ENCODE measurements at places on chromosomes 13 and 19. TPM values are rescaled to one million over a fixed set of nuclear protein-coding genes. Genes with fewer than 3 reads are reported as not detected.

Gene SYT5
- total RNA-seq, result not detected

Gene CCDC70
- not detected for total RNA-seq

Gene TEAD2
- total RNA-seq, result 125 TPM

DNA sequence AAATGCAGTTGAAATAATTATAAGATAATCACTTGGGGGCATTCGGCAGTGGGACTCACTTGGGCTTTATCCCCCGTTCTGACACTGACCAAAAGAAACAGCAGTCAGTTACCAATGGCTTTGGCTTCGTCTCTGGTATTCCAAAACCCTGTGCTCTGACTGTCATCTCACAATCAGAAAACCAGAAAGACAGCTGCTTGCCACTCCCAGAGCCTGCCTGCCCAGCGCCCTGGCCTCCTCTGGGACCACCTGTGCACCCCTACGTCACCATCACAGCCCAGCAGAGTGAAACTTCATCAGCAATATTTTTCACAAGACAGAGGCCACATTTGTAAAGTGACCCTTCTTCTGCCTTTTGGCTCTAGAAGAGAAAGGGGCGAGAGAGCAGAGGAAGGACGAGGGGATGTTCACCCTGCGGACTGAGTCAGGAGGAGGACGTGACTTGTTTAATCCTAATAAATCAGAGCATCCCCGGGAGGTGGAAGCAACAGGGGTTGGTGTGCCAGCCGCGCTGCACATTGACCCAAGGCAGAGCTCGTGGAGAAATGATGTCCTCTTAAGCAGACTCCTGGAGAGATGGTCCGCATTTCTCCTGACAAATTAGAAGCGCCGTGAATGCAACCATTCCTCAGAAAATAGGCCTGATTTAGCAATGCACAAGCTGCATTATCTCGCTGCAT lies 397.8 kb upstream of the ZNF507 start:
- DNase-seq, result no peak

GRCh38 chr19:29532956-29533355 lies 7.2 kb downstream of the VSTM2B start:
- DNase-seq, result no peak

Measured in A673 (cell line).